ENCODE measurements at places on chromosomes 13 and 19. TPM values are rescaled to one million over a fixed set of nuclear protein-coding genes. Genes with fewer than 3 reads are reported as not detected.

GRCh38 chr13:36258831-36259230, 38.8 kb downstream of the CCDC169 start:
- DNase-seq = no peak

- no peak for DNase-seq
Observed at GRCh38 chr19:40571005-40571318, 5.7 kb upstream of the SHKBP1 start.

DNA sequence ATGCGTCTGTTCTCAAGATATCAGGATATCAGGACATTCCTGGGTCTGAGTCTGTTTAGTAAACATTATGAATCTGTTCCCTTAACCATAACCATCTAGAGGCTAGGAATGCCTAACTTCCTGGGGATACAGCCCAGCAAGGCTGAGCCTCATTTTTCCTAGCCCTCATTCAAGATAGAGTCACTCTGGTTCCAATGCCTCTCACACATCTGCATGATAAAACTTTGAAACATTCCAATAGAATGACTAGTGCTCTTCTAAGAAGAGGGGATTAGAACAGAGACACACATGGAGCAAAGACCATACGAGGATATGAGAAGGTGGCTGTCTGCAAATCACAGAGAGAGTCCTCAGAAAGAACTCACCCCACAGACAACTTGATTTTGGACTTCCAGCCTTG, 20.6 kb upstream of the CABP5 start:
- DNase-seq = no peak

DNA sequence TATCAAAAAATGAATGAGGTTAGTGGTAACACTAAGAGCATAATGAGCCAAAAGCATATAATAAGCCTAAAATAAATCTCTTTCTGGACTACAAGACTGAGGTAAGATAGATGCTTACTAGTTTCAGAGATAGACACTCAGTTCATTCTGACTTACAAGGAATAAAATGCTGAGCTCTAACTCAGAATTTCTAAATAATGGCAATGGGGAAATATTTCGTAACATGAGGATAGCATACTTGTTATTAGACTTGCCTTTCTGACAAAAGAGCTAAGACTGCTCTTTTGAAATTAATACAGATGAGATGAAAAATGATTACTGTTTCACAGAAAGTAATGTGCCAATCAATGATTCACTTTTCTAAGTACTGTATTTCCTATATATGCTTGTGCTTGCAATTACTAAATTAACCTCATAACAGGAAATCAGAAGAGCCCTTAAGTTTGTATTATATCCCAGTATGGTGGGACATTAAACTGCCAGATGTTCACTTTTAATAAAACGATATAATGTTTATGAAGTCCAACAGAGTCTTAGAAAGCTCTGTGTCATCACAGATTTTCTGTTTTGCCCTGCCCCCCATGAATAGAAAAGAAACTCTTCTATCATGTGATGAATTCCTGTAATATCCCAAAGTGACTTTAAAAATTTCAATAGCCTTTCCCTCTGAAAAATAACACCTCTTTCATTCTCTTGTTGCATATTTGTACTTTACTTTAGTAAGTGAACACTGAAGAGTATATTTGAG, 2771.0 kb upstream of the PCDH20 start:
- no peak for DNase-seq

DNA sequence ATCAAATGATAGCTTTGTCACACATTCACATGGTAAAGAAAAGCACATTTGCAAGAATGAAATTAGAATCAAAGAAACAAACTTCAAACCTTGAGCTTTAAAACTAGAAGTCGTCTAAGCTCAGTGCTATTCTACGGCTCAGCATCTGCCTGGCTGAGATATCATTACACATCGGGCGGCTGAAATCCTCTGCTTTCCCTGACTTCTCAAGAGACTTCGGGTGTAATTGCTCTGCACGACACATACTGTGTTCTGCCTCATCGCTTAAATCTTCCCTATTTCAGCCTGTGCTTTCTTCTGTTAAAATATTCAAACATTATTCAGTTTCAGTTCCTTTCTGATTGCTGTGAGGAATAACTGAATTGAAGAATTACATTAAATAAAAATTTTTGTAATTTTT, 265.3 kb downstream of the NALCN start:
- no peak for DNase-seq

DNA sequence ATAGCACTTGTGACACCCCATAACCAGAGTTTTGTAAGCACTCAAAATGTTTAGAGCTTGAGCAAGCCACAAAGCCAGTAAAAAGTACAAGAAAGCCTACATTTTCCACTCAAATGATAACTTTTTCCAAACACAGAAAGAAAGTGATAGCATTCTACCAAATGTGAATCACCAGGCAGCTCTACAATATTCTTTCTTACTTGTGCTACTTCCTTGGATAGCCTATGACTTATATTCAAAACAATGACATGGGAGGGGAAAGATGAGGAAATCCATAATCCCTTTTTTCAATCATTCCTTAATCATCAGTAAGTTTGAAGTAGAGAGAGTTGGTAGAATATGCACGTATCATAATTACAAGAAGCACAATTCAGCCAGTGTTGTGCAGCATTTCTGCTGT, 650.8 kb upstream of the PCDH9 start:
- no peak for DNase-seq

GRCh38 chr19:30340771-30341561, 31.2 kb upstream of the ZNF536 start:
- no peak for DNase-seq

- no peak for DNase-seq
Observed at GRCh38 chr19:39968789-39969188, 2.2 kb upstream of the PSMC4 start.

DNA sequence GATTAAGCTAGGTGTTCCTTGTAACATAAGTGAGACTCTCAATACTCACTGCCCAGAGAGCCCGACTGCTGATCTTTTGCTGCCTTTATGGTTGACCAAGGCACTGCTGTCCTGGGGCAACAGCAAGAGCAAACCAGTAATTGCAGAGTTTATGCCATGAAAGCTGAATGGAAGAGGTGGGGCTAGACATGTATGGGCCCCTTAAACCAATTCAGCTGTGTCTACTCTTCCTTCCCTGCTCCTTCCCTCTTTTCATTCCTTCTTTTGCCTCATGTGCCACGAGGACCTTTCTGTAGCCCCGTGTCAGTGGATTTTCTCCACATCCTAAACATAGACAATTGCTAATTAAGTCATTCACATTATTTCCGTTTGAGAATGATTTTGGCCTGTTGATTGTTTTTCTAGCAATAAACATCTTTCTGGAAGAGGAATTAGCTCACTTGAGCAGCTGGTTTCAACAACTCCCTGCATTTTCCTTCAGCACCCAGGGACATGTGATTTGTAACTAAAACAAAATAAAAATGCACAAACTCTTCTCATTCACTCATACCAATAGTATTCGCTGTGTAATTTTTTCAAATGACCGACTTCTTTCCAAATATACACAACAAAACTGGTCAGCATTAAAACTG, 40.5 kb downstream of the RAP2A start:
- DNase-seq = peak; percentile 8

DNA sequence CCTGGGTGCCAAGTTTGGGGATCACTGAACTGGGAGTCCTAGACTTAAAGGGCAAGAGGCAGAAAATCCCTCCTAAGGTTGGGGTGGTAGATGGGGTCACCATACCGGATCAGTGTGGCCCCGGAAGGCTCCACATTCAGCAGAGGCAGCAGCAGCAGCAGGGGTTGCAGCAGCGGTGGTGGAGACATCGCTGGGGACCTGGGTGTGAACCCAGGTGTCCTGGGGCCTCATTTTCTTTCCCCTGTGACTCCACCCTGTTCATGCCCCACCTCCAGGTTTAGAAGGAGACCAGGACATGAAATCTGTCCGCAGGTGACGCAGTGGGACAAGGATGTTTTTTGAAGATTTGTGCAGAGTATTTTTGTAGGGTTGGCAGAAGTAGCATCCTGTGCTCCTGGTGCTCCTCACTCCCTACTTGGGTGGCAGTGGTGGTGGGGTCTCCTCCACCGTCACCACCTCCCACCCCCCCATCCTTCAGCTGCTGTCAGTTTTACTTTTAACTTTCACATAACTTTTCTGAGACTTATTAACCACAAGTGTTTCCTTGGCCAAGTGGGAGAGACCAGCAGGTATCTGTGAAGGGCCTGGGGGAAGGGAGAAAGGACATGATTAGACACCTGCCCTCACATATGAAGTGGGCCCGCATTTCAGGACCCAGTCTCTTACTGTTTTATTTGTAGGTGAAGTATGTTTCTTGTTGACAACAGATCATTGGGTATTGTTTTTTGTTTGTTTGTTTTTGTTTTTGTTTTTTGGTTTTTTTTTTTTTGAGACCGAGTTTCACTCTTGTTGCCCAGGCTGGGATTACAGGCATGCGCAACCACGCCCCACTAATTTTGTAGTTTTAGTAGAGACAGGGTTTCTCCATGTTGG, at the start of gene NAPSA:
NAPSA (minus strand) TSS at position 206 of the 873 bp plus-strand sequence; CDS start at position 188, 18 bp downstream.
- DNase-seq = no peak

DNA sequence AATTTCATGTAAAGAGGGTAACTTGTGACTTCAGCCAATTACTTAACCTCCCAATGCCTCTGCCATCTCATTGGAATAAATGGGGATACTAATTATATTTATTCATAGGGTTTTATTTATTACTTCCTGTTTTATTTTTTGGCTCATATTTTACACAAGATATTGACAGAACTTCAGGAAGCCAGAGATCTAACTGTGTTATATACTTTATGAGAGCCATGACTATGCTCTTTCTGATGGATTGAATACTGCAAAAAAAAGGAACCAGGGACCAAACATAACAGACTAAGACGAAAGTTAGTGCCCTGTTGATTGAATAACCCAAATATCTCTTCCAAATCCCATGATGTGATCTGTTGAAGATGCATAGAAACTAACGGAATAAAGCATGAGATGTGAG, 243.3 kb upstream of the STARD13 start:
- no peak for DNase-seq

DNA sequence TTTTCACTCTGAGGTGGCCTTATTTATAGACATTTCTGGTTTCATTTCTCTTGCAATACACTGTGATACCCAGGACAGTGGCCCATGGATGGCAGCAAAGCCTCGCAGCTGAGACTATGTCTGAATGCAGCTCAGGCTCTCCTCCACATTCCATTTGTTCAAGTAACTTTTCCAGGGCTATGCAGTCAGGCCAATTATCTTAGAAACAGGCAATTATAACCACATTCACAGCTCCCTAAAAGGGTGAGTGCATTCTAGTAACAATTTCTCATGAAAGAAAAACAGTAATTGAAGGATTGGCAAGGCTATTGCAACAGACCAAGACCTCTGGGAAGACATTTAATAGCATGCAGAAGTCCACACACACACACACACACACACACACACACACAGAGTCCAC, 264.0 kb downstream of the TBC1D4 start:
- DNase-seq = no peak

INAFM1 gene
- 2.4 TPM for polyA plus RNA-seq

ZNF560 gene
- 2.1 TPM for polyA plus RNA-seq

KCNN4 gene
- 0.32 TPM for polyA plus RNA-seq

GSX1 gene
- not detected for polyA plus RNA-seq

SLAIN1 gene
- polyA plus RNA-seq = 0.24 TPM

ZNF865 gene
- 1.4 TPM for polyA plus RNA-seq

FLT3 gene
- polyA plus RNA-seq = 0.01 TPM
